ENCODE measurements at places on chromosomes 3 and 15.

- DNase-seq = no peak
Measured at GRCh38 chr3:158925021-158925420, 123.2 kb downstream of the MFSD1 start.

DNA sequence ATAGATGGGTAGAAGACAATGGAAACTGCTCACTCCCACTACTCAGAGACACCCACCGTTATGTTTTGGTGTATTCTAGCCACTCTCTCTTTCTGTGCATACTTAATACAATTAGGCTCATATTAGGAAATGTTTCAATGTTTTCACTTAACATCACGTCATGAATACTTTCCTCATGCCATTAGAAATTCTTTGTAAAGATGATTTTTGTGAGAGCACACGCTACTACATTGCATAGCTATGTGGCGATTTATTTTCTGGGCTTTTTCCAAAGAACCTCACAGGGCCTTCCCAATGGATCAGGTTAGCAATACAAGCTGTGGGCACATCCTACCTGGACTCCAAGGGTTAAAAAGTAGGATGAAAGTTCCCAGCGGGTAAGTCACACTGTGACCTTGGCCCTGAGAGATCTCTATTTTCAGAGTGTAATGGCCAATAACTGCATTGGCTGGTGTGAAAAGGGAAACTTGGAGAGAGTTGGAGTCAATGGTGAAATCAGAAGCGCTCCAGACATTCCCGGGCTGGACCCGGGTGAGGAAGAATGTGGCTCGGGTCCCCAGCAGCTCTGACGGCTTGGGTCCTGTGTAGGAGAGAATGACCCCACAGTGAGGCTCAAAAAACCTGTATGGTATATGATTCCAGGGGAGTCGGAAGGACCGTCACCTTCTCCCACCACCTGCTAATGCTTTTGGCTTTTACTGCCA, 25.8 kb upstream of the TGM5 start:
- peak; percentile 14 for DNase-seq

DNA sequence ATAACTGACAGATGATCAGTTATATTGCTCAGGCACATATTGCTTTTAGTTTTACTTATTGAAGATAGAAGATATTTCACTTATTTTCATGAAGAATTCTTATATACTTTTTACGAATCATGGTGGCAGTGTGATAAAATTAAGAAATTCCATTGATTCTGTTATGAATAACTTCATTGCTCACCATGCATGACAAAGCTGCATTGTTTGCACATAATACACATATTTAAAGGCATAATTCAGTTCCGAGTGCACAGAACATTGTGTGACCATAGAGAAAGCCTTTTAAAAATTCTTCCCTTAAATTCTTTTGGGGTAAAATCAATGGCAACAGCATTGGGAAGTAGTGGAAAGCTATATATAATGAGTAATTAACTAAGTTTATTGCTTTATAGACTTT, 82.5 kb upstream of the NAALADL2 start:
- no peak for DNase-seq

DNA sequence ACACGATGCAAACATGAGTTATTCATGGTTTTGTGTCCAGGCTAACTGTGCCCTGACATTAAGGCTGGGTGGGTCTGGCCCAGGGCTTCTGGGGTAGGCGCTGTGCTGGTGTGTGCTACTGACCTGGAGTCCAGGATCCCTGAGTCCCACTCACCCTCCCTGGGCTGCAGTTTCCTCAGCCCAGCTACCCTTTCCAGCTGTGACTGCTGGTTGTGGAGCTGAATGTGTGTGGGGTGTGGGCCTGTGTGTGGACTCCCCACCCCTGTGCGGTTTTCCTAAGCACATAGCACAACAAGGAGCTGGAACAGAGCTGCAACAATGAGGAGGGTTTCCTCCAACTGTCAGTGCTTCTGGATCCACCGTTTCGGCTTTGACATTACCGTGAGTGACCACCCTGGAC, 38.0 kb downstream of the SMAD3 start:
- no peak for DNase-seq

DNA sequence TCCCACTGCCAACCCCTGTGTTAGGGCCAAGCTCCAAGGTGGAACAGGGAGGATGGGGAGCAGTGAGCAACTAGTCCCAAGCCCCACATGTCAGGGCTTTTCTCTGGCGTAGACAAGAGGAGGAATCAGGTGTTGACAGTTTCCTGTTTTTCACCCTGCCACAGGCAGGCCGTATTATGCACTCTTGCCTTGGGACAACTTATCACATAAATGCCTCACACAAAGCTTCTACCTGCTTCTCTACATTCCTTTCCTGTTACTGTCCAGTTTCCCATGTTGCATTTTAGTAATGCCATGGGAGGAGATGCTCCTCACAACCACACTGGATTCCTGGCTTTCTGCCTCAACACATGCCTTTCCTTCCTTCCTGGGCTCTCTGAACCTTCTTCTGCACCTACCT, 381.2 kb upstream of the ATP11B start:
- DNase-seq = no peak

GRCh38 chr3:31551646-31552045, 18.9 kb downstream of the STT3B start:
- no peak for DNase-seq

GRCh38 chr3:99783011-99783573, 34.6 kb upstream of the CMSS1 start:
- peak; percentile 90 for DNase-seq

- no peak for DNase-seq
Measured at GRCh38 chr3:37812499-37812896, 49.2 kb upstream of the CTDSPL start.

DNA sequence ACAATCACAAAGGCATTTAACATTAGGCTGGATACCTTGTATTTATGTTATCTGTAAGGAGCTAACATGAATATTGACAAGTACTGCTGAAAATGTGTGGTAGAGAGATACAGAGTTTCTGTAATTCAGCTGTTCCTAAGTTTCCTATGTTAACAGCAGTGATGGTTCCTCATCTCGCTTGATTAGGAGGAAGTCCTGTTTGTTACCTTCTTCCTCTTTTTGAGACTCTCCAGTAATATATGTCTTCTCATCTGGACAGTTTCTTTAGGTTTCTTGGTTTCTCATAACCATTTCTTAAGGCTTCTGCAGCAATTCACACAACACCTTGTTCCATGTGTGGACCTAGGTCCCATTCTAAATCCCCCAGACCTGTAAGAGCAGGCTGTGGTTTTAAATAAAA, 11.4 kb upstream of the PEX5L start:
- no peak for DNase-seq

GRCh38 chr3:112083239-112083638, 3.0 kb upstream of the C3orf52 start:
- no peak for DNase-seq

GRCh38 chr3:88640581-88640980, 466.8 kb upstream of the EPHA3 start:
- no peak for DNase-seq

DNA sequence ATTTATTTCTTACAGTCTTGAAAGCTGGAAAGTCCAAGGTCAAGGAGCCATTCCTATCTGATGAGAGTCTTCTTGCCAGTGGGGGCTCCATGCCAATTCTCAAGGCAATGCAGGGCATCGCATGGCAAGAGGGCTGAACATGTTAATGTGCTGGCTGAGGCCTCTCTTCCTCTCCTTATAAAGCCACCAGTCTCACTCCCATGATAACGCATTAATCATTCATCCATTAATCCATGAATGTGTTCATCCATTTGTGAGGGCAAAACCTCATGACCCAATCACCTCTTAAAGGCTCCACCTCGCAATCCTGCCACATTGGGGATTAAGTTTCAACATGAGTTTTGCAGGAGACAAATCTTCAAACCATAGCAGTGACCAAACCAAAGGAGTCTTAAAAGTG, 118.3 kb downstream of the PROS1 start:
- DNase-seq = no peak

GRCh38 chr3:115549071-115549470, 74.2 kb upstream of the GAP43 start:
- DNase-seq = no peak

DNA sequence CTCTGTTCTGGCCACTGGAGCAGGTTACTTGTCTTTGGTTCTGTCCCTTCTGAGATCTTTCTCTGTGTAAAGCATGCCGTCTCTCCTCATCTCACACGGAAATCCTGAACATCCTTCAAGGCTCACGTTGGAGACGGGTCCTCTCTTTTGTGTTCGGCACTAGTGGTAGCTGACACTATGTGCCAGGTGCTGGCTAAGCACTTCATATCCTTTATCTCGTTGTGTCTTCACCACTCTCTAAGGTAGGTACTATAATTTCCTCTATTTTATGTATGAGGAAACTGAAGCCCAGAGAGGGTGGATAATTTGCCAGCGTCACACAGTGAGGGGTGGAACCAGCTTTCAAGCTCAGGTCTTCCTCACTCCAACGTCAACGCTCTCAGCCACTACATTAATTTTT, 1.2 kb downstream of the IFT122 start:
- no peak for DNase-seq

DNA sequence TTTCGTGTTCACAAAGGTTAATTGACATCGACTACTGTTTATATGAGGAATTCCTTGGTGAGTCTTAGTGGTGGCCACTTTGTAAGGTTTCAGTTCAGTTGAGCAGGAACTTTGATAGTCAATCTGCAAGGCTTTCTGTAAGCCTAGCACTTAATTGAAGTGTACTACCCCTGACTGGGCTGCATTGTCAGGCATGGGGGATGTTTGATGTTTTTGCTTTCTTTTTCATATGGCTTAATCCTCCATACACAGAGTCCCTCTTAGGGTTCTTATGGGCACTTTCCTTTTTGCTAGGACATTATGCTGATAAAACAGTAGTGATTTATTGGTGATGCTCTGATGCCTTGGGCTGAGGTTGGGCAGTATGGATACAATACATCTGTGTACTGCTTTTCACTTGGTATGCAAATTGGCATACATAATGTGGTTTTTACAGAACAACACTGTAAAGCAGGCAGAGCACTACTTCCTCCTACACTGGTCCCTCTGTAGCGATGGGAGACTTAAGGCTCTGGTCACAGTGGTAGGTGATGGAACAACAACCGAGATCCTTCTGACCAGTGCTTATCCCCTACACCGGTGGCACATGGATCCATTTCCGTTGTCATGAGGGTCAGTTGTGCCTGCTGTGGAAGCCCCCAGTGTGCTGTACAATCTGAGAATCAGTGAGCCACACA, 261.0 kb downstream of the MFSD1 start:
- no peak for DNase-seq

DNA sequence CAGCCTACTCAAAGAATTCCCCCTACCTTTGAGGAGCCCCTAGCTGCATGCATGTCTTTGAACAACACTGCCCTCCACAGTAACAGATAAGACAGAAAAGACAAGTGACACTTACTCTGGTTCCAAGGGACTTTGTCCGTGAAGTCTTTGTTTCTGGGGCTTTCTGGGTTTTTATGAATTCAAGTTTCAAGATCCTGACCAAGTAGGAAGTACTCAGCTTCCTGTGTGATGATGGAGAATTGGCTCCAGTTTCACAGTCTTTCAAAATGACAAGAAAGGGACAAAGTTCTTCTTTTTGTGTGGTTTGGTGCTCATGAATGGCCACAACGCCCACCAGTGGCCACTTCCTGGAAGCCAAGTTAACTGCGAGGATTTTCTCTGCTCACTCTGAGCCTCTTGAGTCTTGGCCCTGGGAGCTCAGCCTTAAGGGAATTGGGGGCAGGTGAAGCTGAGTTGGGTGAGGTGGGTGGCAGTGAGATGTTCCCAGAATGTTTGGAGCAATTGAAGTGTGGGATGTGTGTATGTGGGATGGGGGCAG, at the start of gene CCR1:
CCR1 (minus strand) TSS at position 147 of the 538 bp plus-strand sequence. CDS start 4,000 bp downstream, outside the sequence.
- no peak for DNase-seq

DNA sequence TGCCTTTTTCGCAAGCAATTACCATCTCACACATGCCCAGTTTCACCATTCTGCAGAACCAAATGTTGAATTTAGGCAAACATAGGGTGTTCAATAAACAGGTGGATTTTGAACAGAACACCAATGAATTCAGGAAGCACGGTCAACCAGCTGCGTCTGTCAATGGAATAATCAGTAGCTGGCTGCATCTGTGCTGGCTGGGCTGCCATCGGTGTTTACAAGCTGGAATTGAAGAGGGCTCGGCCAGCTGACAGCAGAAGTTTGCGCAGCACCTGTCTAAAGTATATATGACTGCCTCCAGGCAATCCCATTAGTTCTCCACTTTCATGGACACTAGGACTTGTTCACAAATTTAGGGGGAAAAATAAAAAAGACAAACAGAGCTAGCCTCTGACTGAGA, 996.4 kb upstream of the CFAP20DC start:
- DNase-seq = no peak

DNA sequence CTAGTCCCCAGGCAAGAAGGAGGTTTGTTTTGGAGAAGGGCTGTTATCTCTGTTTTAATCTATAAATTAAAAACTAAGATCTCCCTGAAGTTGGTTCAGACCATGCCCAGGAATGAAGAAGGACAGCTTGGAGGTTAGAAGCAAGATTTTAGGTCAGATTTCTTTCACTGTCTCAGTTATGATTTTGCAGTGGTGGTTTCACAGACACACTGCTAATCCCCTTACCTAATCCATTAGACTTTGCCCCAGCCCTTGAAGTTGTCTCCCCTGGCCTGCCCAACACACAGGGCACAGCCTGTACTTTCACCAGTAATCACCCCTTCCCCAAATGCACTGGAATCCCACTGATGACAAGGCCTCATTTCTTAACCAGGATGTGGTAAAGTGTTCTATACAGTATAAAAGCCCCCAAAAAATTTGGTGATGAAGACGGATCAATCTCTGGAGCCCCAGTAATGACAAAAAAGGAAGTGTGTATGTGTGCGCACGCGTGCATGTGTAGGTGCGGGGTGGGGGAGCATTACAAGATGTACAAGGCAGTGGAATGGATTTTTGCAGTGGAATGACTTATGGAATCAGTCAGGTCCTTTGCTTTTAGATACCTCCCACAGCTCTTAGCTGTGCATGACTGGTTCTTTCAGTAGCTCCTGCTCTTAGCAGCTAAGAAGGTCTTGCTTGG, 73.1 kb upstream of the TERB2 start:
- no peak for DNase-seq

DNA sequence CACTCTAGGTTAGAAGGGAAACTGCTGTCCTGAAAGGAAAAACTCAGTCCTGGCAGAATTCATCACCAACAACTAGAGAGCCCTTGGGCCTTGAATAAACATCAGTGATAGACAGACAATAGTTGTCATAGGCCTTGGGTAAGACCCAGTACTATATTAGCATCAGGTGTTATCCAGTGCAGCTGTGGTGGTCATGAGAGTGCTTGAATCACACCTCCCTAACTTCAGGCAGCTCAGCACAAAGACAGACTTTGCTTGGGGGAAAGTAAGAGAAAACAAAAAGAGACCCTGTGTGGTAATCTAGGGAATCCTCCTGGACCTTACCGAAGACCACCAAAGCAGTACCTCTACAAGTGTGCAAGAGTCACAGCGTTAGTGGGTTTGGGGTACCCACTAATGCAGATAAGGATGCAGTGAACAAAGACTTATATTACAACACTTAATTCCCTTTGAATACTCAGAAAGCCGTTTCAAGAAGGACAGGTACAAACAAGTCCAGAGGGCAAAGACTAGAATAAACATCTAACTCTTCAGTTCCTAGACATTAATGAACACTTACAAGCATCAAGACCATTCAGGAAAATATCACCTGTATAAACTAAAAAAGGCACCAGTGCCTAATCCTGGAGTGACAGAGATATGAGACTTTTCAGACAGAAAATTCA, 332.3 kb upstream of the EPHA3 start:
- DNase-seq = no peak

GRCh38 chr3:47324278-47324865, 41.6 kb downstream of the KLHL18 start:
- DNase-seq = peak; percentile 45

- DNase-seq = no peak
Measured at GRCh38 chr15:72785432-72785831, 1.9 kb upstream of the ADPGK start.

GRCh38 chr3:101964861-101965260, 115.5 kb downstream of the NFKBIZ start:
- DNase-seq = no peak

GRCh38 chr3:111590143-111590491, 5.0 kb downstream of the ZBED2 start:
- DNase-seq = no peak

Data from GM04503 (cell line).